Fibroblast of skin of left biceps (primary cell): ENCODE measurements at places on chromosomes 1 and 21.

- no peak for DNase-seq
These were observed 2.5 kb upstream of the ERO1B start for GRCh38 chr1:236284291-236284721.

GRCh38 chr1:4124631-4125145, 224.6 kb upstream of the C1orf174 start:
- no peak for DNase-seq

DNA sequence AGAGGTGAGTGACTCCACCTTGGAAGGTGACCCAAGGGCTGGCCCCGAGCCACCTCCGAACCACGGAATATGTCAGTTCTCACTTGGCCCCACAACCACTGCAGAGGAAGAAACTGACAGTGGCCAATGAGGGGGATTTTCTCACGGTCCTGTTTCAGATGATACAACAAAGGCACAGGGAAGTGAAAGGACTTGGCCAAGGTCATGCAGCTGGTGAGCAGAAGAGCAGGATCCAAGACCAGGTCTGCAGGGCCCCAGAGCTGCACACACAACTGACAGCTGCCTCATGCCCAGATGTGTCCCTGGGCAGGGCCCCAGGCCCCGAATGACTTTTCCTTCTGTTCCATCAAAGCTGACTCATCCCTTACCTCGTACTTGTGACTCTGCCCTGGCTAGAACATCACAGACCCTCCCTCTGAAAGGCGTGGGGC, 25.8 kb upstream of the EVA1B start:
- no peak for DNase-seq

DNA sequence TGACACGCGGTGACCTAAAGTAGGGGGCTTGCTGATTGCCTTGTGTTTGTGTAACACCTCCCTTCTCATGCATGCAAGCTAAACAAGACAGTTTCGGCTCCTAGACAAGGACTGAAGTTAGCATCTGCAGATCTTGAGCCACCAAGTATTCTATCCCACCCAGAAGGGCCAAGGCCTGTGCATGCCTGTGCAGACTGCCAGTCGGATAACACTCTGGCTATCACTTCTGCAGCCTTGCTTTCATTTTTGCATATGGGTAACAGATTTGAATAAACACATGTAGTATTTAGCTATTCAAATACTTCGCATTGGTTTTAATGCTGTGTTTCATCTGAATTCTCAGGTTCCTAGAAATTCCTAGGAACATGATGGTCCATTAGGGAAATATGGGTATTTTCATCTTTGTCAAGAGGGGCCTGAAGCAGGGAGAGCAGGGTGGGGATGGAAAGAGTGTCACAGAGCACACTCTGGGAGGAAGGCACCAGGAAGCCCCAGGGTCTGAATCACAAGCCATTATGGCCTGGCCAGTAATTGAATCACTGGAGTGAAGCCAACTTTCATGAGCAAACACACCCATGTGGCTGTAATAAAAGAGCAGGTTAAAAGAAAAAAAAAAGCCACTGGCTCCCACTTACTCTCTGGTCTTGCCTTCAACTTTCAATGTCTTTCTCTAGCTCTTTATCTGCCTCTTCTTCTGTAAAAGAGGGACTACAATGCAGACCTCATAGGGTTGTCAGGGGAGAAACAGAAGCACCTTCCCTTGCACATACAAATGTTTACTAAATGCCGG, 28.3 kb downstream of the GADD45A start:
- DNase-seq: peak; percentile 50

- DNase-seq: no peak
These were observed 187.1 kb downstream of the LMO4 start for GRCh38 chr1:87515781-87516180.

- DNase-seq: no peak
These were observed 111.3 kb upstream of the WARS2 start for GRCh38 chr1:119251751-119252150.

GRCh38 chr1:230540421-230541155, 101.7 kb upstream of the COG2 start:
- no peak for DNase-seq

DNA sequence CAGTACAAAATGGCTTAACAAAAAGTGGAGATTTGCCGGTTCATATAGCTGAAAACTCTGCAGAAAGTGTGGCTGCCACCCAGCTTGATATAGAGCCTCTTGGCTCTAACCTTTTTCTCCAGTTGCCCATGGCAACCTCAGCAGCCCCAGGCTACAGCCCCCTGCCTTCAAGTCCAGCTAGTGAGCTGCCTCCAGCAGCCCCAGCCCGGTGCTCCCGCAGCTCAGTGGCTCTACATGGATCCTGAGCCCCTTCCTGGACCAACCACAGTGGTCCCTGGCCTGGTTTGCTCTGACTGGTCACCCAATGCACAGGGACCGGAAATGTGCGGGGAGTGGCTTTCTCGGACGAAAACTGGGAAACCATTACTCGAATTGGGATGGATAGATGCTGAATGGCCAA, 13.3 kb upstream of the ATF3 start:
- no peak for DNase-seq

DNA sequence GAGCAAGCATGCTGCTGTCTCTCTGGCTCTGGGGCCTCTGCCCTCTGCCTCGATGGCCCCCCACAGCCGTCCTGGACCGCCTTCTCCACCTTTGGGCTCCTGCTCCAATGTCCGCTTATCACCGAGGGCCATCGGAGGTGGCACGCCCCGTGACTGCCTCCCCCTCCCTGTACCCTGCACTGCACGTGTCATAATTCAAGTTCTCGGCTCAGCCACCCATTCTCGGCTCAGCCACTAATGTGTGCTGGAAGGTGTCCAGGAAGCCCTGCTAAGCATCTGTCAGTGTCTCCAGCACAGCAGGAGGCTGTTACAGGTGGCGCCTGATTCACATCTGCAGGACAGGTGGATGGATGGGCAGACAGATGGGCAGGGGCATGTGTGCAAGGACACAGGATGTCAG, 45.5 kb downstream of the TP73 start:
- DNase-seq: no peak

DNA sequence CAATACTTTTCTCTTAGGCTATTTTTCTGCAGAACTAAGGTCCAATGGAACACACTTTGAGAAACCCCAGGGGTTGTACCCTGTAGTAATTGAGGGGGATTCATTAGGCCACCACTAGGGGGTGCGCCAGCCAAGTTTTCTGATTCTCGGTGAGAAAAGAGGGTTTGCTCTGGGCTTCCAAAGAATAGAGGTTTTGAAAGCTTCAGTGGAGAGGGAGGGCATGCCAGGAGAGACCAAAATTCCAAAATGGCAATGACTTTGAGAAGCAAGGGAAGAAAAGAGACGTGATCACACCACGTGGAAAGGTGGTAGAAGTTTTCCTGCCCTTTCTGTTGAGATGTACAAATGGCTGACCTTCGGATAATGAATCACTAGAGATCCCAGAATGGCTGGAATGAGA, 323.3 kb downstream of the RPS6KC1 start:
- peak; percentile 12 for DNase-seq

- no peak for DNase-seq
These were observed 61.2 kb upstream of the VTCN1 start for GRCh38 chr1:117271959-117272358.

- DNase-seq: no peak
These were observed 99.6 kb downstream of the RUNX1 start for GRCh38 chr21:34949499-34949898.

DNA sequence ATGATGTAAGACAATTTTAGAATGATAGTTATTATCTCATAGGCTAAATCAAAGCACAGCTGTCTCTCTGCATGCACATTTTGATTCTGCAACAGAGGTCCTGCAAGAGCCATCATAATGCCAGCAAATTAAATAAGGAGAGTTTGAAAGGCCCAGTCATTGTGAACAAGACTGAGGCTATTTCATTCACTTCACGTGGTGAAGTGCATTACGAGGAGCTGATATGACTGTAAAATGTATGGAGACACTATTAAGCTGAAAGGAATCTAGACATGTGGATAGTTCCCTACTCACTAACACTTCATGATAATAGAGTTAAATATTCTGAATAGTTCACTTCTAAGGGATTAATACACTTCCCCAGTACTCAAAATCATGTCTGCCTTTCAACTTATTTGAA, 299.0 kb downstream of the SMYD3 start:
- DNase-seq: no peak

DNA sequence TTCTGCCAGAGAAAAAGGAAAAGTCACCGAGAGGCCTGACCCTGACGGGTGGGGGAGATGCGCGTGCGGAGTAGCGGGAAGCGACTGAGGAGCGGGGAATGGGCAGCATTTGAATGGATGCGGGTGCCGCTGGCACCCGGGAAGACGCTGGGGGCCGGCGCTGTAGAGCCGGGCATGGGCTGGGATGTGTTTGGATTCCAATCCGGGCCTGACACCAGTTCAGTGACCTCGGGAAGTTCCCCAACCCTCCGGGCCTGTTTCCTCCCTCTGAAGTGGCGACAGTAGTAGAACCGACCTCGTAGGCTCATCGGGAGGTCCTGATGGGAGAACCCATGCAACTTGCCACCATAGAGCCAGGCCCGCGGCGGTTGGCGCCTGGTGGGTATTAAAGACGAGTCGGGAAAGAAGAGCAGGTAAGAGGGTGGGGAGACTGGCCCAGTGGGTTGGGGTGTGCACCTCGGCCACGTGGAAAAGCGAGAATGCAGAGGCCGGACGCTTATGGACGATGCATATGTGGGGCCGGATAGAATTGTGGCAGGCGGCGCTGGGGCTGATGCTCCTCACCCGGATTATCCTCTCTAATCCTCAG, 642 bp upstream of the SLC16A1 start:
- no peak for DNase-seq

- peak; percentile 97 for DNase-seq
These were observed 214.5 kb upstream of the CAMK1G start for GRCh38 chr1:209368864-209369598.

DNA sequence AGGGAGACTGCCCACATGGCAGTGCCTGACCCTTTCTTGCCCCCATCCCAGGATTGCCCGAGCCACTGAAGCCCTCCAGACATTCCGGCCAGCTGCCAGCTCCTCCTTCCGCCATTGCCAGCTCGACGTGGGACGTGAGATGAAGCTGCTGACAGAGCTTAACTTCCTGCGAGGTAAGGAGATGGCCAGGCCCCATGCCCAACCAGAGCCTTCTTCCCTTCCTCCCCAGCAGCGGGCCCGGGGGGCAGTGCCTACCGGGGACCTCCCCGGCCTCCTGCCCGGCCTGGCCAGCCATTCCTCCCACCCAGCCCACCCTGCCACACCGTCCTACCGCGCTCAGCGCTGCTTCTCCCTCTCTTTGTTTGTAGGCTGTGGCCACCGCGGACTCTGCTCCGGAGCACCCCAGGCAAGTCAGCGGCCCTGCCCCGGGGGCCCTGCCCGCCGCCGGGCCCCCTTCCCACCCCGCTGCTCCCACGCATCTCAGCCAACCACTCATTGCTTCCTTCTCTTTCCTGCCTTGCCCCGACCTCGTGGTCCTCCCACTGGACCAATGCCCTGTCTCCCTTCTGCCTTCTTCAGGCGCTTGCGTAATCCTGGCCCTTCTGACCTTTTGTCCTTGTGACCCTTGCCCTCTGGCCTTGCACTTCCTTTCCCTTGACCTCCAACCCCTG, 4.9 kb downstream of the TRIM46 start:
- no peak for DNase-seq

DNA sequence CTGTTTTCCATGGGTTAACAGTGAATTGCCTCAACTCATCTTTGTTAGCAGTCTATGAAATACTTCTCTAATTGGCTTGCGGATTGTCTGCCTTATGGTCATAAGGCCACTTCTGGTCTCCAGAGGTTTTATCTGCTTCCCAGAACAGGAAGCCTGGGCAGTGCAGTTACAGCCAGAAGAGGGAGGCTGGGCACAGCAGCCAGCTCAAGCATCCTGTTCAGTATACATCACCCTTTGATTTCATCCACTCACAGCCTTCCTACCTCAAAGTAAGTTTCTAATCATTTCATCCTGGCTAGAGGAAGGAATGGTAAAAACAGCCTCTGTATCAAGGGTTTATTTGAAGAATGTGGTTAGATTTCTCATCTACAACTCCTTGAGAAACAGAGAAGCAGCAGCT, 311.5 kb upstream of the DEPDC1 start:
- no peak for DNase-seq

DNA sequence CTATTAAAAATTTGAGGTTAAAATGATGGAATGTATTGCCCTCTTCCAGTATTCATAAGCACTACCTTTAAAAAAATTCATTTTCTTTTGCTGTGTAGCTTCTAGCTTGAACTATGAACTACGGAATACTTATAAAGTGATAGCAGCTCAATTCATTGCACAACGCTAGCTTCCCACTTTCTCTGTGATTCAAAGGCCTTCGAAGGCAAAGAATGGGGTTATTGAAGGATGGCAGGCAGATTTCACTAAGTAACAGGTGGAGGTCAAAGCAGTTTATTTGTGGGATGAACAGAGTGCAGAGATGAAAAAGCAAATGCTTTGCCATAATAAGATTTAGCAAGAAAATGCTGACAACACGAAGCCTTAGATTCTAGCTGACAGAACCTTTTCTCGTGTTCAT, 290.6 kb downstream of the NFIA start:
- DNase-seq: no peak

DNA sequence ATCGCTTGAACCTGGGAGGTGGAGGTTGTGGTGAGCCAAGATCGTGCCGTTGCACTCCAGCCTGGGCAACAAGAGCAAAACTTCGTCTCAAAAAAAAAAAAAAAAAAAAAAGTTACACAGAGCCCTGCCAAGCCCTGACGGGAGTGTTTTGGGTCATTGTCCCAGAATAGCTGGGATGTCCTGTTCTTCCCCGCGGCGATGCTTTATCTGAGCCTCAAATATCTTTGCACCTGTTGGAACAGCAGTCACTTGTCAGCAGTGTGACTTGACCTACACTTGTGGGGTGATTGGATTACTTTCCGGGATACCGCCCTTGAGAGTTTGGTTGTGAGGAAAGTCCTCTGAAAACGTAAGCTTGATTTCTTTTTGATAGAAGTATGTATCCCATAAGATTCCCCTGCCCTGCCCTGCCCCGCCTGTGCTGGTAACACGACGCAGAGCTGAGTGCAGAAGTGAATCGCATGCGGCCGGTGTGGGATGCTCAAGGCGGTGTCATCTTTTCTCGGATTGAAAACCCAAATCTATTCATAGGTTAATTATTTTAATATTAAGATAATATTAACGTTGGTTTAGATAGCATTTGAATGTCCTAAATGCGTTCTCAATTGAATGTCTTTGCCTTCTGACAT, 50.9 kb downstream of the PCNT start:
- DNase-seq: no peak

GRCh38 chr1:20742671-20743070, 10.2 kb upstream of the SH2D5 start:
- DNase-seq: no peak

GRCh38 chr1:29653034-29653810, 416.9 kb downstream of the PTPRU start:
- no peak for DNase-seq

DNA sequence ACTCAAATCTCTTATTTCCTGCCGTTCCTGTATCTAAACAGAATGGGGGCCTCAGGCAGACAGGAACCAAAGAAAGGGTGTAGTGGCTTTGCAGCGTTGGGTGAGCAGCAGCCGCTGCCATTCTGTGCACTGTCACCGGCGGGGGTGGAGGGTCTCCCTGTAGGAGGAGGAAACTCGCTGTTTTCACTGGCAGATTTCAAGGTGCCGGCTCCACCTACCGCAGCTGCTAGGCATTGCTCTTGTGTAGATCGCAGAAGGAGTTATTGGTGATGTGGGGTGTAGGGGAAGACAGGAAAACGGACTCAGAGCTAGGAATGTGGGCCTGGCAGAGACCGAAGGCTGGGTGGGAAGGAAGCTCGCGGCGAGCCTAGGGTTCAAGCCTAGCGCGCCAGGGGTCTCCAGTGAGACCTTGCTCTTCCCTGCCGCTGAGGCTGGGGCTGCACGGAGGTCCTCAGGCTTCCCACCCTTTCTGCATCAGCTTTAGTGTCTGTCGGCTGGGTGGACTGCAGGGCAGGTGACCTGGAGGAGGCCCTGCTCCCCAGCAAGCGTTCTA, 20.8 kb downstream of the ATP5PO start:
- peak; percentile 67 for DNase-seq

- no peak for DNase-seq
These were observed 686 bp downstream of the MIIP start for GRCh38 chr1:12019858-12020509.
